Breast epithelium (tissue), 4 donors: ENCODE measurements at places on chromosomes 2 and 18. TPM values are rescaled to one million over a fixed set of nuclear protein-coding genes. Genes with fewer than 3 reads are reported as not detected.

The C2orf42 gene
- total RNA-seq, result 30.0 TPM

The BUB1 gene
- 0.66 TPM for total RNA-seq

The NR4A2 gene
- 3.8 TPM for total RNA-seq

DNA sequence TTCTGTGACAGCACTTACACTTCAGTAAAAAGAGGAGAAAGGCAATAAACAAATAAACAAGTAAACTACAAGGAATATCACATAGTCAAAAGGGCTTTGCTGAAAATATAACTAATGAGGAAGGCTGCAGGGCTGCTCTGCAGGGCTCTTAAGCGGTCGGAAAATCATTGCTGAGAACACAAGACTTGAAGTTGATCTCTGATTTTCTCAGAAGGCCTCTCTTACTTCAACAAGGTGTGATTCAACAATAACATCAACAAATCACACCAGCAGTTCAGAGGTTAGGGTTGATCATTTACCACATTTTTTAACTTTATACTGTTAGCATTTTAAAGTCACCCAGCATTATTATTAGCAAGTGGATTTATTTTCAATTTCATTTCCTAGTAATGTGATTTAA, 215.6 kb downstream of the ARHGAP15 start:
- DNase-seq, result no peak
- H3K4me1 ChIP-seq, result no peaks in the 10 kb centered on the region
- H3K36me3 ChIP-seq, result no peaks in the 10 kb centered on the region
- H3K27me3 ChIP-seq, result no peaks in the 10 kb centered on the region

- no peaks in the 10 kb centered on the region for H3K27me3 ChIP-seq
- no peak overlapping the region for H3K27ac ChIP-seq
- no peak for DNase-seq
These were observed 492.4 kb upstream of the LRATD1 start for GRCh38 chr2:14140009-14140550.

GRCh38 chr18:59308248-59308937, 10.1 kb downstream of the CPLX4 start:
- H3K4me3 ChIP-seq, result no peak overlapping the region
- H3K36me3 ChIP-seq, result no peaks in the 10 kb centered on the region
- peaks cover 12% of the 10 kb centered on the region for H3K27me3 ChIP-seq

DNA sequence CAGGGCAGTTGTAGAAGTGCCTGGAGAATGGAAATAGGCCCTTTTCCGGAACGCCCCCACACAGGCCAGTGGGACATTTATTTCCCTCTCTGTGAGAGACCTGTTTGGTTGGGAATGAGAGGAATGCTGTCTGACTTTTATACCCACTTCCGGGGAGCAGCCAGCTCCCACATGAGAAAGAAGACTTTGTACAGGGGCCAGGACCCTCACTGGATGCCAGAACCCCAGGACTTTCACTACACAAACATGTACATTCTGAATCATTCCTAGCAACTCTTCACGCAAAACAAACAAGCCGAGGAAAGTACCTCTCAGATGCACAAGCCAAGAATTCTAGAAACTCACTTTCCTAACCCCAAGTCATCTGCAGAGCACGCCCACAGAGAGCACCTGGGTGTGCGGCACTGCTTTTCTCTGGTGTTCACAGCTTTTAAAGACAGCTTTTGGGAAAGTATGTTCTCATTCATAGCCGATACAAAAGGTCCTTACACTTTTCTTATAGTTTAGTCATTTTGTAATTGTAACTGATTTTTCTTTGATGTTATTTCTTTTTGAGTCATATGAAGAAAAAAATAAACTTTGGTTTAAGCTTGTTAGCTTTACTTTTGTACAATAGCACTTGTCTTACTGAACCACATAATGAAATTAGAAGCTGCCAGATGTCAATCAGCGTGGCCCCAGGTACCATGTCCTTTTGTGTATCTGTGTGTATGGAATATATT, 856.1 kb upstream of the ID2 start:
- H3K27me3 ChIP-seq, result no peaks in the 10 kb centered on the region
- no peaks in the 10 kb centered on the region for H3K36me3 ChIP-seq
- no peak overlapping the region for H3K4me3 ChIP-seq
- peak overlapping the region; percentile 78 for H3K27ac ChIP-seq
- H3K4me1 ChIP-seq, result no peaks in the 10 kb centered on the region

DNA sequence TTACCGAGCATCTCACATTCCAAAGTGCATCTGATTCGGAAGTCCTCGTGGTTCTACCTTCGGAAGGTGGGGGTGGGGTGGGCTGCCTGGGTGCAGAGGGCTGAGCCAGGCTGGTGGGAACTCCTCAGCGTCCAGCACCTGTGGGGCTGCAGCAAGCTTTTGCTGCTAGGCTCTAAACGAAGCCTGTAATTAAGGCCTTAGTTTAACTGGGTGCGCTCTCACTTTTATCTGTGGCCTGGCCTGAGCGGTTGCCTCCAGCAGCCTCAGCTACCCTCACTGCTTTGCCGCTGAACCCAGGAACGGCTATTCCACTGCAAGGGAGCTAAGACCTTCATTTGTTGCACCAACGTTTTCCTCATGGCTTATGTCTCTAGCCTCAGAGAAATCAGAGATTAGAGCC, 48.4 kb downstream of the TMEM17 start:
- H3K4me3 ChIP-seq, result peak overlapping the region; percentile 61
- H3K27ac ChIP-seq, result peak overlapping the region; percentile 81
- H3K36me3 ChIP-seq, result no peaks in the 10 kb centered on the region
- DNase-seq, result no peak

GRCh38 chr2:47907039-47907781, 912 bp upstream of the FBXO11 start:
- no peaks in the 10 kb centered on the region for H3K27me3 ChIP-seq
- H3K4me1 ChIP-seq, result peaks cover 4% of the 10 kb centered on the region

GRCh38 chr2:196431957-196432356, 207.6 kb upstream of the CCDC150 start:
- DNase-seq, result no peak
- no peaks in the 10 kb centered on the region for H3K36me3 ChIP-seq
- no peaks in the 10 kb centered on the region for H3K4me1 ChIP-seq
- H3K4me3 ChIP-seq, result no peak overlapping the region
- H3K27ac ChIP-seq, result no peak overlapping the region

DNA sequence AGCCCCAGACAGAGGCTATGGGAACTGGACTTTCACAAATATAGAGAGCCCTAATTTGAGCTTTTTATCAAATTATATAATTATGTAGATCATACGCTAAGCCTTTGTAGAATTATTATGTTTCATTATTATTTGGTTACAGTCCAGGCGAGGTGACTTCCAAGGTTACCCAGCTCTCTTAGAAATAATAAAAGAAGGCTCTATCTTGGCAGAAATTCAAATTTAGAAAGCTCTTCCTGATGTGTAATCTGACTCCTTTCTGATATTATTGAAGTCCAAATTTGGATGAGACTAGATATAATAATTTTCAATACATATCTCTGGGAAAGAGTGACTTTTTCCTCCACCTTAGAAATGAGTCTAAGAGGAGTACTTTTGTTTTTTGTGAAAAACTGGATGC, 4.8 kb upstream of the SLC38A11 start:
- no peak overlapping the region for H3K27ac ChIP-seq
- no peak overlapping the region for H3K4me3 ChIP-seq
- H3K36me3 ChIP-seq, result no peaks in the 10 kb centered on the region
- H3K4me1 ChIP-seq, result no peaks in the 10 kb centered on the region
- no peak for DNase-seq
